C1 segment of cervical spinal cord (tissue), 14 donors: ENCODE measurements at places on chromosomes 7 and 10.

DNA sequence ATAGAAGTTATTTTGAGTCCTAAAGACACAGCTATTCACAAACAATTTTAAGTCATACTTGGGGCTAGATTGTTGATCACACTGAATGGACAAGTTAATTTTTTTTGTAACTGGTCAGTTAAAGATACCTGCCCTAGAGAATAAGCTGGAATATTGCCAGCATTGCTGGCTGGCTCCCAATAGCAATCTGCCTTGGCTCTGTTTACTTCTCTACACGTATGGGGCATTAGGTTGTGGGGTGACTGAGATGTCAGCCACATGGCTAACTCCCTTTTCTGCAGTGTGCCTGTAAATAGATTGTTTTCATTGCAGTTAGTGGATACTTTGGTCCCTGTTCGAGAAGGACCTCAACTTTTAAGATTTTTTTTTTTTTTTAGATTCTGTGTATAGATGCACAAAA is 128.2 kb downstream of the SEMA3E start:
- no peak for DNase-seq

- no peak for DNase-seq
Observed at GRCh38 chr10:110992006-110992800, 72.8 kb downstream of the SHOC2 start.

DNA sequence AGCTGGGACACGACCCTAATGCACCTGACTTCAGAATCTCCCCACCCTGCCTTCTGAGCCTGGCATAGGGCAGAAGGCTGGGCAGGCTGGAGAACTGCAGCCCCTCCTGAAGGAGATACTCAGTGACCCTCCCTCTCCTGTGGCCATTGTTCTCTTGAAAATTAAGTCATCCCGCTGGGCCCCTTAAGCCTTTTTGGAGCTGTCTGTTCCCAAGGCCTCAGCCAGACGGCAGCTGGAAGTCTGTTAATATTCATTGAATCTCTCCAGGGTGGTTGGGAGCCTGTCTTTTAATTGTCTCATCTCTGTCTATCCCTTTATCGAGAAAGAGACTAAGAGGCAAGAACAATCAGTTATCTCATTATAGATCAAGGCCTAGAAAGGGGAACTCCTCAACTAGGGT is 118.1 kb upstream of the PCBD1 start:
- no peak for DNase-seq

DNA sequence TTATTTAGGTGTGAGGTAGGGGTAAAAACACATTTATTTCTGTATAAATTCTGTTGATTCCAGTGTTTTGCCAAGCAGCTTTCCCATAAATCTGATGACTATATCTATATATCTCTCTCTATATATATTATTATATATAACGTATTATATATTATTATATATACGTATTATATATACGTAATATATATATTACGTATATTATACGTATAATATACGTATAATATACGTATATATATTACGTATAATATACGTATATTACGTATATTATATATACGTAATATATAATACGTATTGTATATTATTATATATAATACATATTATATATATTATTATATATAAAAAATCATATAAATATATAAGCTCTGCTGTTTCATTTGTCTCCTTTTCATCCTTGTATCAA is 163.5 kb downstream of the GPR158 start:
- no peak for DNase-seq

DNA sequence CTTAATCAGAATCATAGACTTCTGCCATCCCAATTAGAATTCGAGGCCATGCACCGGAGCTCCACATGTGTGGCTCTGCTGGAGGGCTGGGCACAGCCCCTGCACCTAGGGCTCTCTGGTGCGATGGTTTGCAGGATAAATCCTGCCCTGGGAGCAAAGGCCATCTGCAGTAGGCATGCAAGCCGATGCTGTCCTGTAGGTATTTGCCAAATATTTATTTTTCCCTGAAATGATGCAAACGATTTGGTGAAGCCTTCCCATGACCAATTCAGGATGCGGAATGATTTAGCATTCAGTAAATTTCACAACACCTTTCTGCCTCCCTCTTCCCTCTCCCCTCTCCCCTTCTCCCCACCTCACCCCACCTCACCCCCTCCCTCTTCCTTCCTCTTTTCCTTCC is 170.6 kb downstream of the EBF3 start:
- DNase-seq: no peak

GRCh38 chr10:89679986-89680385 is 21.4 kb upstream of the KIF20B start:
- DNase-seq: no peak

DNA sequence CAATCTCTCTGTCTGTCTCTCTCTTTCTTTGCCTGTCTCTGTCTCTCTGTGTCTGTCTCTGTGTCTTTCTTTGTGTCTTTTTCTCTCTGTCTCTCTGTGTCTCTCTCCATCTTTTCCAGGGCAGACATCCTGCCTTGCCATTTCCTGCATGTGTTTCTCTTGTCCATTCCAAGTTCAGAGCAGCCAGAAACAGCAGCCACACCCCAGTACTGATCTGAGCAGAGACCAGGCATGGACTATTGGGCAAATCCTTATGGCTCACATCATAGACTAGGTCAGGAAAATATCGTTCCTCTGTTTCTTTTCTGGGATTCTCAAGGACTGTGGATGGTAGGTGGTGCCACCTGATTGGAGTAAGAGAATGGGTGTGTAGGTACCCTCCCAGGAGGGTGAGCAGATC is 95.8 kb downstream of the RAMP3 start:
- DNase-seq: no peak
